Activated T-cell treated with anti-CD3 and anti-CD28 coated beads for 1 hour (primary cell): ENCODE measurements at places on chromosomes 16 and 17.

- no peak for DNase-seq
Measured at GRCh38 chr17:78442648-78443218, 64.3 kb downstream of the PGS1 start.

- DNase-seq, result no peak
Measured at GRCh38 chr16:17552351-17552750, 81.6 kb upstream of the XYLT1 start.

- DNase-seq, result no peak
Measured at GRCh38 chr16:56352351-56353053, 72.8 kb downstream of the AMFR start.

- no peak for DNase-seq
Measured at GRCh38 chr17:21460358-21460757, 84.2 kb downstream of the KCNJ12 start.

DNA sequence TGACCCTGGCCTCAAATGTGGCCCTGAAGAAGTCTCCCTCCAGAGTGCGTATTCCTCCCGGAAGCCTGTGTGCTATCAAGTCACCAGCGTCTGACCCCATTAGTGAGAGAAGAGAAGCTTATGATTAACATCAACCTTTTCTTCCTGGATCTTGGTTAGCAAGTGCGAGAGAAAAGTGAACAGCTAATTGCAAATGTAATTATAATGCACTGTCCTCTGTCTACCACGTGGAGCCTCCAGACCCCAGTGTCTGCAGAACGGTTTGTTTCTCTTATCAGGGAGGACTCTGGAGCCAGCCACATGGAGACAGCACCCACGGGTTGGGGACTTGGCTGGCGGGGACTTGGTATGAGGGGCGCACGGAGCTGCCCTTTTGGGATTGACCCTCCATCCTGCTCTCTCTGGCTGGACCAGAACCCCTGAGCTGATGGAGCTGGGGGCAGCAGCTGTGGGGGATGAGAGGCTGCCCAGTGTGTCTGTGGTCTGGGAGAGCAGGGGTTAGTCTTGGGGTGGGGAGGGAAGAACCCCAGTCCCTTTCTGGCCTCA lies 5.7 kb upstream of the TAC4 start:
- no peak for DNase-seq

- no peak for DNase-seq
Measured at GRCh38 chr17:73399056-73399455, 87.3 kb upstream of the CDC42EP4 start.

GRCh38 chr17:880443-881269 lies 98.5 kb downstream of the MRM3 start:
- DNase-seq, result no peak

DNA sequence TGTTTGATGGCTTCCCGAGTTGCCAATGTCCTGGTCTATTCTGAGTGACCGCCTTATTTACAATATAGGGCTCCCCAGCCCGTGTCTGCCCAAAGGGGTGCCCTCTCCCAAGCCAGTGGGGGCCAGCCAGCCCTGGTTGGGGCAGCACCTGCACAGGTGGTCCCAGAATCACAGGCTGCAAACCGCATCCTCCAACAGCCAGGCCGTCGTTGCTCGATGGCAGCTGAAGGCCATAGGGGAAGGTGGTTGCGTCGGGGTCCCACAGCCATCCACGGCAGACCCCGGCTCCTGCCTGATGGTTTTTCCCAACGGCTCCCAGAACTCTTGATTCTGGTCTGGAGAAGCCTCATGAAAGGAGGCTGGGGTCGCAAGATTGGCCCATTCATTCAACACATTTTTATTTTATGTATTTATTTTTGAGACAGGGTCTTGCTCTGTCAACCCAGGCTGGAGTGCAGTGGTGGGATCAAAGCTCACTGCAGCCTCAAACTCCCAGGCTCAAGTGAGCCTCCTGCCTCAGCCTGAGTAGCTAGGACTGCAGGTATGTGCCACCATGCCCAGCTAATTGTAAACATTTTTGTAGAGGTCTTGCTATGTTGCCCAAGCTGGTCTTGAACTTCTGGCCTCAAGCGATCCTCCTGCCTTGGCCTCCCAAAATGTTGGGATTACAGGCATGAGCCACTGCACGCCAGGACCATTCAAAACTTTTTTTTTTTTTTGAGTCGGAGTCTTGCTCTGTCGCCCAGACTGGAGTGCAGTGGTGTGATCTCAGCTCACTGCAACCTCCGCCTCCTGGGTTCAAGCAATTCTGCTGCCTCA lies 79.0 kb upstream of the TOB1 start:
- DNase-seq, result no peak

- no peak for DNase-seq
Measured at GRCh38 chr17:8606401-8606800, 24.1 kb downstream of the MYH10 start.

DNA sequence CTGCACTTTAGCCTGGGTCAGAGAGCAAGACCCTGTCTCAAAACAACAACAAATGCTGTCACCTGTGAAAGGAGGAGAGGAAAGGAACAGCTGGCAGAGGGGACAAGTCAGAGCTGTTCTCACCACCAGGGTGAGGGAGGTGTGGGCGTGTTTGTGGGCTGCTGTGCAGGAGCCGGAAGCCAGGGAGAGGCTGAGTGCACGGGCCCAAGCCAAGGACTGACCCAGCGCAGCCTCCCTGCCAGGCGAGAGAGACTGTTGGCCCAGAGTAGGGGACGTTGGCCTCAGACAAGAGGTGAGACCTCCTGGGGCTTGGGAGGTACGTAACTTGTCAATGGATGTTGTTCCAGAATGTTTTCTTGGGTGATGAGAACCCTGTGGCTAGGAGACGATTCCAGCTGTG lies 10.7 kb downstream of the SPNS2 start:
- no peak for DNase-seq

DNA sequence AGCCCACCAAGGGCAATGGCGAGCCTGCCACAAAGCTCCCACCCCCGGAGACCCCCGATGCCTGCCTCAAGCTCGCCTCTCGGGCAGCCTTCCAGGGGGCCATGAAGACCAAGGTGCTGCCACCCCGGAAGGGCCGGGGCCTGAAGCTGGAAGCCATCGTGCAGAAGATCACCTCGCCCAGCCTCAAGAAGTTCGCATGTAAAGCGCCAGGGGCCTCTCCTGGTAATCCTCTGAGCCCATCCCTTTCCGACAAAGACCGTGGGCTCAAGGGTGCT lies 40.1 kb downstream of the SREBF1 start:
- no peak for DNase-seq
